ENCODE measurements at places on chromosomes 2 and 18.

- DNase-seq: no peak
Observed at GRCh38 chr18:13382954-13383827, 164.6 kb downstream of the LDLRAD4 start.

DNA sequence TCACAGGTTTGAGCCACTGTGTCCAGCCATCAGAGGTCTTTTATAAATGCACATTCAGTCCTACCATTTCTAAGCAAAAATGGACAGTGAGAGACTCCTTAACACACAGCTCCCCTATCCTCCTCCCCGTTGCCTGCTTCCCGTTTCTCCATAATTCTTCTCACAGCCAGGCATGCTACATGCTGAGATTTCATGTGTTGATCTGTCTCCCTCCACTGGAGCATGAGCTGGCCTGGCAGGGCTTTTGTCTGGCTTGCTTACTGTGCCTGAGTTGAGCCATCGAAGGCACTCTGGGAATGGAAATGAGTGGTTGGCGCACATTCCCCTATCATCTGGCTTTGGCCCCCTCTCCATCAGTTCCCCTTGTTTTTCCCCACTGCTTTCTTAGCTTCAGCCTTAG is 413.5 kb downstream of the PTPRM start:
- no peak for DNase-seq

GRCh38 chr2:48110492-48110891 is 204.2 kb upstream of the FBXO11 start:
- no peak for DNase-seq

DNA sequence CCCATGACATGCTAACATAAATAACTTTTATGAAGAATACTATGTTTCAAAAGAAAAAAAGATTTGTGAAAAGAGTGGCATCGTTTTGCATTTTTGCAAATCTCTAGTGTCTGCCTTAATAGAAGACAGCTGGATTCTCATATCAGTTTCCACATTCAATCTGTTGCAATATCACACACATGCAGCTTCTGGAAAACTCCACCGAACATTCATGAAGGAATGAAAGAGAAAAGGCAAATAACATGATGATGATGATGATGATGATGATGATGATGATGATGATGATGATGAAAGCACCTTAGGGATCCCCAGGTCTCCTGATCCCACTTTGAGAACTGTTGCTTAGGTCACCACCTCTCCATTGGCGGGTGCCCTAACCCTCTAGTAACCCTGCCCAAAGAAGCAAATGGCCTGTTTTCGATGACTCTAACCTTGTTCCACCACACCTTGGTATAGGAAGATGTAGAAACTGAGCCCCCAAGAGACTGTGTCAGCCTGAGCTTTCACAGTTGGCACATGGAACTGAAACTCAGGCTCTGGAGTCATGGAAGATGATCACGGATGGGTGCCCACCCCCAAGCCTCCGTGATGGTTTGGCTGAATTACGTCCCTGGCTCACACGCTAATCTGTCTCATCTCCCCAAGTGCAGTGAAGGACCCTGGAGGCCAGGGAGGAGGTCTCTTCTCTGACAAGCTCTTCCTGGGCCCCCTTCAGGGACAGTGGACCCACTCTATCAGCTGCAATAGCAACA is 80.1 kb upstream of the SMAD7 start:
- DNase-seq: no peak

GRCh38 chr2:232997749-232998665 is 15.0 kb downstream of the NGEF start:
- DNase-seq: no peak

DNA sequence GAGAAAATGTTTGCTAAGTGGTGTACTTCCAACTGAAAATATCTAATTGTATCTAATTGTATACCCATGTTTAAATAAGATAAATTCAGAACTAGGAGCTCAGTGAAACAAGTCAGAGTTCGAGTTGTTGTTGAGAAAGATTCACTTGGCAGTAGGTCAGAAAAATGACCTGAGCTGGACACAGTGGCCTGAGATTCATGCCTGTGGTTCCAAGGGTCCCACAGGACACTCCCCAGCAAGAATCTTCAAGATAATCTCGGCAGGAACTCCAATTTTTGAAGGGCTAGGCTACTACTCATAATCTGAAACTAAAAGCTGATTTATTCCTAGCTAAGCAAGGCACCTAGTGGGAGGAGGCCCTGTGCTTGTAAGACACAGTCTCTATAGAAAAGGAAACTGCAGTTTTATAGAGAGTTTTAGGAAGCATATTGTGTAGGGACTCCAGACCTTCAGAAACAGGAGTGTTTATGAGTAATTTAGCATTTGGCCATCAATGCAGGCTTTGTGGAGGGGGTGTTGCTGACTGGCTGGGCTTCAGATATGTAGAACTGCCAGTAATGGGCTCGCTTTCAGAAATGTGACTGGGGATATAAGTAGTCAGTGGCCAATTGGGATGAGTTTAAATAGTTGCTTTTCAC is 43.2 kb downstream of the SP140 start:
- no peak for DNase-seq

DNA sequence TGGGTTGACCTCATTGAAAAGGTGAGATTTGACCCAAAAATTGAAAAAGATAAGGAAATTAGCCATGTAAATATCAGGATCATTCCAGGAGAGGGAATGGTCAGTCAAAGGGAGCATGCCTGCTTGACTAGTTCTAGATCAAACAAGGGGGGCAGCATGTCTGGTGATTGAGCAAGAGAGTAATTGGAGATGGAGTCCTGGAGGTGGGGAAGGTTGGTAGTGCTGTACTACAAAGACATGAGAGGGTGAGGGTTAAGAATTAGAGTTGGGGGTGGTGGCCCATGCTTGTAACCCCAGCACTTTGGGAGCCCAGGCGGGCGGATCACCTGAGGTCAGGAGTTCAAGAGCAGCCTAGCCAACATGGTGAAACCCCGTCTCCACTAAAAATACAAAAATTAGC is 2.0 kb downstream of the MRPL30 start:
- no peak for DNase-seq

- DNase-seq: no peak
Observed at GRCh38 chr2:55093381-55093780, 43.1 kb upstream of the RTN4 start.

GRCh38 chr2:57621122-57621663 is 425.4 kb upstream of the VRK2 start:
- DNase-seq: no peak

DNA sequence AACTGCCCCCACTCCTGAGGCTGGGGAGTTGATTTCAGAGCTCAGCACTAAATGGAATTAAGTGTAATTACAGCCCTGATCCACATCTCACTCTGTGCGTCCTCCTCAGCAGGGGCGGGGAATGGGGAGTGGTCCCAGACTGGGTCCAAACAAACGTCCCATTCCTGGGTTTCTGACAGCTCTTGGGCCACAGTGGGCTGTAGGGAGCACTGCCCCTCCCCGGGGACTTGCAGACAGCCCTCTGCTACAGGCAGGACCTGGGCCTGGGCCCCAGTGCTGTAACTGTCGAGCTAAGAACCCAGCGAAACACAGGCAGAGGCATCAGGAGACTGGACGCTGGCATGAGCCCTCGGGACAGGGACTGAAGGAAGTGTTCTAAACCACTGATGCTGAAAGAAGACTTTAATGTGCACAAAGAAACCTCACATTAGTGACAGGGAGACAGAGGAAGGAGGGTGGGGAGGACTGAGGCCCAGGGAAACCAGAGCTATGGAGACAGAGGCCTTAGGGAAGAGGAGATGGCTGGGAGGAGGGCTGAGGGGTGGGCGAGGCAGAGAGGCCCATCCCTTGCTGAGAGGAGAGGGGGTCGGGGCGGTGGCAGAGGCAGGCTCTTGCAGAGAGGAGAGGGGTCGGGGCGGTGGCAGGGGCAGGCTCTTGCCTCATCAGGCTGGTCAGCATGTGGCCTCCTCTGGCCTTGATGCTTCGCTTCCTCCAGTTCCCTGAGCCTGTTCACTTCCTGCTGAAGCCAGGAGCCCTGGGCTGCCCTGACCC is 5.8 kb upstream of the SEMA4C start:
- DNase-seq: no peak

DNA sequence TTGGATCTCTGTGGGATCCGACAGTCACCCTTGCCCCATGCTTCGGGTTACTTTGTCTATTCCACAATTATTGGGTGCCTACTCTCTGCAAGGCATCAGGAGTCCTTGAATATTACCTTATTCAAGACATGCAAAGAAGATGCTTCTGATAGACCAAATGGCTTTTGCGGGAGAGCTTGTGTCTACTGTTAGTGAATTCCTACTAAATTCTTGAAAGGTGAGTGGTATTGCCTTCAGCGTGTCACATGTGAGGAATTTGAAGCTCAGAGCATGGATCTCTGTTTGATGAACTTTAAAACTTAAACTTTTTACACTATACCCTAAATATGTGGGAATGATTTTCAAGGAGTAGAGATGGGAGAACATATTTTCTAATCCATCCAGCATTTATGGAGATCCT is 184.4 kb downstream of the LTBP1 start:
- DNase-seq: no peak

DNA sequence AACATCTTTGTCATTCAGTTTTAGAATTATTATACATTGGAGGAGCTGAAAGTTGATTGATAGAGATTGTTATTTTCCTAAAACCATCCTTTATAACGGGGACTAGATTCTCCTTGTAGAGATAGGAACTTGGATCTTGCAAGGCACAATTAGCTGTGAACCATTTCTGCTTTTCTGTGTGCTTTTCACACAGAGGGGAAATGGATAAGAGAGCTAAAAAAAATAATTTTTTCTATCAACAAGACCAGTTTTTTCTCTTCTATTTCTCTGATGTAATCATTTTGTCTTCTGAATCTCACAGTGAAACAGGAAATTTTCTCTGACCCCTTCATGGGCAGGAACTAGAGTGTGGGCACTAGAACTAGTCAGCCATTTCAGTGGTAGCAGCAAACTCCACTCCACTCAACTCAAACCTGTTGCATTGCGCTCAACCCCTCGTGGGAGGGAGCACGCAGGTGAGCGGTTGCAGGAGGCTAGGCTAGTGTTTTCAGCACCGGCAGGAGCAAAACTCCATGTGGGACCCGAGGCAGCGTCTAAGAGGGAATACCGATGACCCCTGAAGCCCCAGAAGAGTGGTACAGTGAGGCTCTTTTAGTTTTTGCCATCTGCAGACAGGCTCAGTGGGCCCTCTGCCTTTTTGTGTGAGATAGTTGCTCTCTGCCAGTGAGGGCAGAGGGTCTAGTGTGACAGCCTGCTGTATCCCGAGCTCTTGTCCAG is 24.0 kb upstream of the SLC39A10 start:
- DNase-seq: no peak

DNA sequence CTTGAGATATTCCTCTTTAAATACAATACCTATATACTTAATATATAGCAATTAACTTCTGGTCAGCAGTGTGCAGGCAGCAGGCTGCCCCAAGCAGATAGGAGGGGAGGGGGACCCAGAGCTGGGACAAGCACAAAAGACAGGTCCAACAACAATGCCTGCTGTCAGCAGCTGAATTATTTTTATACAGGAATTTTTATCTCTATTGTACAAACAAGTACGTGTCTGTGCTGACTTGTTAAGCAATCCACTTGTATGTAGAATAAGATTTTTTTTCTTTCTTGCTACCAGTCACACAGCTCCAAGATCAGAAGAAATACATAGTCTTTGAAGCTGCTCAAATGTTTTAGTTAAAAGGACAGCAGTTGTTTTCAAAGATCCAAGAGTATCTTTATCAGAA is 16.7 kb downstream of the BCL11A start:
- DNase-seq: no peak

- no peak for DNase-seq
Observed at GRCh38 chr2:83944191-83944590, 514.9 kb downstream of the SUCLG1 start.

- DNase-seq: no peak
Observed at GRCh38 chr18:62394006-62394763, 69.1 kb downstream of the TNFRSF11A start.

GRCh38 chr18:45642238-45642637 is 27.0 kb downstream of the SLC14A2 start:
- no peak for DNase-seq

DNA sequence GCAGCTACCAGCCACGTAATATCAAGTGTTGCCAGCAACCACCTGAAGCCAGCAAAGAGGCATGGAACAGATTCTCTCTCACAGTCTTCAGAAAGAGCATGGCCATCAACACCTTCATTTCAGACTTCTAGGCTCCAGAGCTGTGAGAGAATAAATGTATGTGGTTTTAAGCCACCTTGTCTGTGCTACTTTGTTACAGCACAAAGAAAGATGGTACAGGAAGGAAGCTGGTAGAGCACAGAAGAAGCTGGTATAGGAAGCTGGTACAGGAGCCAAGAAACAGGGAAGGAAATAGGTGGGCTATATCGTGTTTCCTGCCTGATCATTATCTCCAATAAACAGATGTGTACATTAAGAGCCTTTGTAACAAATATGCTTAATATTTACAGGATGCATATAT is 217.4 kb downstream of the DPP10 start:
- DNase-seq: no peak

GRCh38 chr2:209383212-209383611 is 40.6 kb upstream of the MAP2 start:
- no peak for DNase-seq

DNA sequence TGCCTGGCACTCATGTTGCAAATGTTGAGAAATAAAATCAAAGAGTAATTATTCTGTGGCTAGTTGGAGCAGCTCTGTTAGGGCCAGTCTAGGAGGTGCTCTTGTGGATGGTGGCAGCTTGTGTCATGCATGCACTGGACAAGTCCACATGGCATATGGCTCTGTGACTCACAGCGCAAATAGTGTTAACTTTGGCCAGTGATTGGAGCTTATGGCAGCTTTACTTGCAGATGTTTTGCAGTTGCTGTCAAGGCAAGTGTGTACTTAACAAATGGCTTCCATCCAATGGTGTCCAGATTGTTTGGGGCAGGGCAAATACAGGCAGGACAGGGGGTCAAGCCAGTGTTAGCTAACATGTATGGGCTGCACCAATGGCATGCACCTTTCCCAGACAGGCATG is 26.1 kb upstream of the TMX3 start:
- DNase-seq: no peak

- DNase-seq: no peak
Observed at GRCh38 chr18:3099327-3099726, 86.4 kb upstream of the LPIN2 start.
